CD4-positive, alpha-beta T cell treated with Interleukin-10 for 1 hour (primary cell): ENCODE measurements at places on chromosomes 3 and 15.

DNA sequence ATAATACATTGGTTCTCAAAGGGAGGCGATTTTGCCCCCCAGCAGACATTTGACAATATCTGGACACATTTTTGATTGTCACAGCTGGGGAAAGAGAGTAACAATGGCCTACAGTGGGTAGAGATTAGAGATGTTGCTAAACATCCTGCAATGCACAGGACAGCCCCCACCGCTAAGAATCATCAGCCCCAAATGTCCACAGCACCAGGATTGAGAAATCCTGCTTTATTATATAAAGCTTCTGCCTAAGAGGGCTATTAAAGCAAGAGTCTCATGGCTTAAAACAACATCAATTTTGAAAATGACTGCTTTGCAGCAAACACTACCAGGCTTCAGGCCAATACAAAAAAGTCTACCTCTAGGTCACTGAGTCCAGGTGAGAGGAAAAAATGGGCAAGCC, 68.2 kb downstream of the NTRK3 start:
- no peak for DNase-seq

DNA sequence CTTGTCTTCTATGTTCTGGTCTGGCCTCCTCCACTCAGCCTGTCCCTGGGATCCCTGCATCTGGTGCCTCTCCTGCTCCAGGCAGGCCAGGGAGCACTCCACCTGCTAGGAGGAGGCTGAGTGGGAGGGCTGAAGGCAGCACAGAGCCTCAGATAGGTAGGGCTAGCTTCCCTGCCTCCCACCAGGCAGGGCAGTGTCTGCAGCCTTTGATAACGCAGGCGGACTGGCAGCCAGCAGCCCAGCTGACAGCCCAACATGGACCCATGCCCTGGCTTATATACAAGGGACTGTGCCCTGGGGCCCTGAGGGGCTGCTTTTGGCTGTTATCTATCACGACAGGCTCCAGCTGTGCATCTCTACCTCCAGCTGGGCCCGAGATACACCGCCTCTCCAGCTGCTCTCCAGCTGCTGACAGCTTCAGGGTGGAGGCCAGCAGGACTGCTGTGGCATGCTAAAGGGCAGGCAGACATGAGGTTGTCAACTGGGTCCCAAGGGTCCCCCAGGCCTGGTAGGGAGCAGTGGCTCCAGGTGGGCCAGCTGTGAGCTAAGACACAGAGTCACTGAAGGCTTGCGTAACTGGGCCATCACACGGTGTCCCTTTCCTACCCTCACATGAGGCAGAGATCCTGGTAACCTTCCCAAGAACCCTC, 5.2 kb upstream of the CLK3 start:
- no peak for DNase-seq

DNA sequence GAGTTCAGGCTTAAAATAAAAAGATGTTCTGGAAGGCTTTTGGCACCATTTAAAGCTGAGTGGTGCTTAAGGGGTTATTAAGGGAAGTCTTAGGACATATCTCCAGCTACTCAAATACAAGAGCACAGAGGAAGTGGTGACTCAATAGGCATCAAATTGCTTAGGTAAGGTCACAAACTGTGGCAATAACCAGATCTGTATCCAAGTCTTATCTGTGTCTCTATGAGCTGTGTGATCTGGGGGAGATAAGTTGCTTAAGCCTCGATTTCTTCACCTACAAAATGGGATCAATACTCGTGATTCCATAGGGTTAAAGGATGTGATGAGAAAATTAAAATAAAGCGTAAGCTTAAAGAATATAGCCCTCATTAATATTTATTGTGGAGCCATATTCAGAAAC, 7.6 kb downstream of the HDC start:
- DNase-seq = no peak

DNA sequence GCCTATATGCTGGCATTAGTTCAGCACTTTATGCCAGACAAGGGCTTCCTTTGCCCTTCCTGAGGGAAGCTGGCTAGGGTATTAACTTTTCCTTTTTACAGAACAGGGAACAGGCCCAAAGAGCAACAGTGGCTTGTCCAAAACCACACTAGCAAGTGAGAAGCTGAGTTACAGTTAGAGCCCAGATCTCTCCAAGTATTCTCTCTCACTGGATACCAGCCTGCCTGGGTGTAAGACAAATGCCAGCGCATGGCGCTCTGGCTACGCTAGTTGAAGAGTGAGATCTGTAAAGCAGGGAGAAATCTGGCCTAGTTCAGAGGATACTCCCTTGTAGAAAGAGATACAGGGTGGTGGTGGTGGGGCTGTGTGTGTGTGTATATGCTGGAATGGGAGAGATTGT, 38.4 kb downstream of the RAB11A start:
- no peak for DNase-seq

DNA sequence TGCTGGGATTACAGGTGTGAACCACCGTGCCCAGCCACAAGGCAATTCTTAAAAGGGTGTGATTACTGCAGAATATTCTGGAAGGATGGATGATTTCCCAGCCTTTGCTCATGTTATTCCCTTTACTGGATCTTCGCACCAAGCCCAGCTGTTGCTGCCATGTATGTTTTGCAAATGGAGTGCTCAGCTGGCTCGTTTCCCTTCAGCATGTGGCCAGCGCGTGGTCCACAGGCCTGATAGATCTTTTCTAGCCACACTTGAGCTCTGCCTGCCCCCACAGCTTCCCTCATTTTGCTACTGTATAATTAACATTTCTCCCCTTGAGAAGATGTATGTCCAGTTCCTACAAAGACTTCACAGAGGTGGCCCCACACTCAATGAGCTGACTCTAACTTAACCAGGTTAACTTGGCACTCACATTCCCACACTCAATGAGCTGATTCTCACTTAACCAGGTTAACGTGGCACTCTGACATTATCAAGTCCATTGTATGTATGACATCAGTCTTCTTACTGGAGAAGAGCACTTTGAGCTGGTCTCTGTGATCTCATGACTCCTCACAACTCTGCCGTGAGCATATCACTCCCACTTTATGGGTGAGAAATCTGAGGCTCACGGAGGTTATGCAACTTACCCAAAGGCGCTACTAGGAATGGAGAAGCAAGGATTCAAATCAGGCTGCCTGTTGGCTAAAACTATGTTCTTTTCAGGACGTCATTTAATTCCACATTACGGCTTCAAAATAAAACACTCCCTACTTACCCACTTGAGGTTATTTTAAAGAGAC, 49.2 kb downstream of the TM4SF4 start:
- DNase-seq = no peak

GRCh38 chr3:132417695-132418411, 551 bp downstream of the DNAJC13 start:
- peak; percentile 39 for DNase-seq

DNA sequence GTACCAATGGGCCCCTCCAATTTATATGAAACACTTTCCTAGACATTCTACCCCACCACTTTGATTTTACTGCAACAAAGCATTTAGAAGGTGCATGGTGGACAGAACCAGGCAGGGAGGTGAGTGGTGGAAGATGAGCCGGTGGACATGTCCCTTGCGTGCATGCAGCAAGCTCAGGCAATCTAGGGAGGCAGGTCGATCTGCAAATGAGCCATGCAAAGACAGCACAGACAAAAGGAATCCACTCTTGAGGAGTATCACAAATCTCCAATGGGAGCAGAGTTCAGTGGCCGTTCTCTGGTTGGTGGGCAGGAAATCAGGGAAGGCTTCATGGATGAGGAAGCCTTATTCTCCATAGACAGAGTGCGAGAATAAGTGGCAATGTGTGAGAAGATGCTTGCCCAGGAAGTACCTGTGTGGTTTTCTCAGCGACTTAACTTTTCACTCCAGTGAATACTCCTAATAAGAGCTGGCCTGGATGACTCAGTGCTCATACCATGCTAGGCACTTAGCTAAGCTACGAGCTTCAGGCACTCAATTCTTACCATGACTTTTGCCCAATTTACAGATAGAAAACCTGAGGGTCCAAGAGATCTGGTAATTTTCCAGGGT, 152.5 kb downstream of the FOXP1 start:
- no peak for DNase-seq

DNA sequence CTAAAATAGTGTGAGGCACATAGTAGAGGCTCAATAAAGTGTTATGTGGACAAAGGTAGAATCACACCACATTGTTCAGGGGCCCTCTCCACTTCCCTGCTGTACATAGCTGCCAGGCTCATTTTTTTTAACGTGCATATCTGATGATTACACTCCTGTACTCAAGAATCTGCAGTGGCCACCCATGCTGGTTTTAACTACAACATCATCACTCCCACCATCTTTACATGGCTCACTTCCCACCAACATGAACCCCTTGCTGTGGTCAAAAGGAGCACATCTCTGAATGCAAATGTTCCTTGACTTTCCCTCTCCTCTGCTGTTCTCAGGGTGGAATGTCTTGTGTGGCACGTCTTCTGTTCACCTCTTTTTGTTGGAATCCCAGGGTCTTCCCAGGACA, 76.7 kb downstream of the FEM1B start:
- no peak for DNase-seq

- DNase-seq = no peak
Observed at GRCh38 chr3:182786564-182787196, 6.6 kb upstream of the ATP11B start.

- no peak for DNase-seq
Observed at GRCh38 chr15:52115598-52116427, 3.2 kb upstream of the BCL2L10 start.
